Fibroblast of villous mesenchyme (primary cell): ENCODE measurements at places on chromosomes 5 and 9. TPM values are rescaled to one million over a fixed set of nuclear protein-coding genes. Genes with fewer than 3 reads are reported as not detected.
A peak's percentile ranks its signal among the peaks of the same experiment; 100 is the strongest.

- no peak for DNase-seq
Observed at GRCh38 chr5:159576902-159577301, 246.6 kb upstream of the IL12B start.

DNA sequence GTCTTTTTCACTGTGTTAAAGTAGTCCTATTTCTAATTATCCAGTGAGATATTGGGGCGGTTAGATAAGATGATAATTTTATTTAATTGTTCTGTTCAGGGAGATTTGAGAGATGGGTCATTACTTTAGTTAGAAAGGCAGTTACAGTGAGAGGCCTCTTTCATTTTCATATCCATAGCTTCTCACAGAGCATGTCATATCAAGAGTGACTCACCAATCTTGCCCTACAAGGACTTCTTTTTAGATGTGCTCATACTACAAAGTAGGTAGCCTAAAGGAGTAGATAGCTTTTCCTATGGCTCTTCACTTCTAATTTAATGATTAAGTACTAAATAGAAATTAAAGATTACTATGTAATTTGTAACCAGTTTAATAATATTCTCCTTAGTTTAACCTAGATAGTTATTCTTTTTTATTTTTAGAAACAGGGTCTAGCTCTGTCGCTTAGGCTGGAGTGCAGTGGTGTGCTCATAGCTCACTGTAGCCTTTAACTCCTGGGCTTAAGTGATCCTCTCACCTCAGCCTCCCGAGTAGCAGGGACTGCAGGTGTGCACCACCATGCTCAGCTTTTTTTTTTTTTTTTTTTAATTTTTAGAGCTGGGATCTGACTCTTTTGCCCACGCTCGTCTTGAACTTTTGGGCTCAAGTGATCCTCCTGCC lies 71.0 kb downstream of the FER start:
- DNase-seq: peak; percentile 48

TMC1 gene
- under 0.01 and 1.3 TPM in 2 replicates for total RNA-seq

- DNase-seq: no peak
Observed at GRCh38 chr5:132435447-132435846, 55.1 kb downstream of the IRF1 start.

GRCh38 chr9:131019388-131020239 lies 10.6 kb downstream of the LAMC3 start:
- peak; percentile 87 for DNase-seq

DNA sequence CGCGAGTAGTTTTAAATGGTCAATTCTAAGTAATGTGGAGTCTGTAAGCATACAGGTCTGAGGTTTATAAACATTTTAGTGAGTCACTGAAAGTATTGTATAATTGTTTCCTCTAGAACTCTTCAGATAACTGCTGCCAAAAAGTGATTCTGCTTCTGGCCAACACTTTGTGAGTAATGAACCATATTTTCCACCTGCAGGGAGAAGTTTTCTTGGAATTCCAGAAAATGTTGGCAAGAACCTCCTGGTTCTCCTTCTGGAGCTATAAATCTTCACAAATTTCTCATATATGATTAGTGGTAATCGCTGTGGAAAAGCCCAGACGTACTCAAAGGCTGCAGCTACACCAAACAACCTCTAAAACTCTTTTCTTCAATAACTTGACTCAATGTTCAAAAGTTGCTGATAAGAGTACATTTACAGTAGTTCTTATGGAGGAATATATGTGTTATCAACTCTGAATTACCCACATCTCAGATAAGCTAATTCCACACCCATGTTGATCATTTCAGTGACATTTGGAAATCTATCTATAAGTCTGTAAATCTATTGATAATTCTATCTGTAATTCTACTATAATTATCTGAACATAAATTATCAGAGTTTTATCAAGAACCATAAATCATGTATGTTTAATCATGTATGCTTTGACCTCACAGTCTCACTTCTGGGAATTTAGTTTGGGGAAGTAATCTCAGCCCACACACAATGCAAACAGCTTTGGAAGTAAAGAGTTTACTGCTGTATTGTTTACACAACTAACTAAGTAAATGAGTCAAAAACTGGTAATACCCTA lies 74.1 kb downstream of the FNBP1 start:
- DNase-seq: peak; percentile 92

DNA sequence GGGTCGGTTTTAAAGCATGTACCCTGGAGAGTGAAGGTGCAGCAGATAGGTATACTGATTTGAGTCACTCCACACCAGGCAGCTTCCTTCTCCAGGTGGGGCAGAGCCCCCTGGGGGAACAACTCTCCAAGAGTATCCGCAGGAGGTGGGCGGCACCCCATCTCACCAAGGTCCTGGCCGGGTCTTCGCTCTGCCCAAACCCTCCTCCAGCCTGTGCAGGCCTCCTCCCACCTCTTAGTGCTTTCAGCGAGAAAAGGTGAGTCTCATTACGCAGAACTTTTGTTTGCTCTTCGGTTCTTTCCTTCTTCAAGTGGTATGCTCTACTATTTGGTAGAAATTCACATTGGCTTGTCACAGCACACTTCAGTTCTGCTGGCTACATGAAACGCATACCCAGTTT lies 13.7 kb downstream of the SPACA9 start:
- DNase-seq: no peak

C5orf22 gene
- total RNA-seq: 22.2 and 42.3 TPM in 2 replicates

- DNase-seq: no peak
Observed at GRCh38 chr9:115790520-115790919, 363.1 kb upstream of the PAPPA start.

TNPO1 gene
- total RNA-seq: 225 and 412 TPM in 2 replicates

GRCh38 chr9:136784997-136785361 lies 6.2 kb upstream of the TMEM141 start:
- DNase-seq: no peak

PJA2 gene
- 77.3 and 105 TPM in 2 replicates for total RNA-seq

DNA sequence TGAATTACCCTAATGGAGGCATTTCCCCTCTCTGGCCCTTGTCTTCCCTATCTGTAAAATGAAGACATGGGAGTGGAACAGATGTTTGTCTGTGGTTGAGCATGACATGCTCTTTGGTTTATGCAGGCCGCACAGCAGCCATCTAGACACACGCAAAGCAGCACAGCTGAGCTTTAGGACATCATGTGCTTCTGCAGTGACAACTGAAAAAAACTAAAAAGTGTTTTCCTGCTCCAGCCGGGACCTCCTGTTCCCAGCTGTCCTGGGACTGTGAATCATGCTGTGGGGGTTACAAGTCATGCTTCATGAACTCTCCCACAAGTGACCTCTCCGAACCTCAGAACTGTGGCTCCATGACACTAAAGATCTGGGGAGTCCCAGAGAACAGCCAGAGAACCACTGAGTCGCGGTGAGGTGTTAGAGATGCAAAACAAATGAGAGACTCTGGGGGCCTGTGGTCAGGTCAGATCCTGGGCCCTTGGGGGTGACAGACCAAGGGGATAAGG lies 1.7 kb downstream of the SMIM3 start:
- peak; percentile 88 for DNase-seq

LRRC70 gene
- 0.64 and 1.3 TPM in 2 replicates for total RNA-seq

DNA sequence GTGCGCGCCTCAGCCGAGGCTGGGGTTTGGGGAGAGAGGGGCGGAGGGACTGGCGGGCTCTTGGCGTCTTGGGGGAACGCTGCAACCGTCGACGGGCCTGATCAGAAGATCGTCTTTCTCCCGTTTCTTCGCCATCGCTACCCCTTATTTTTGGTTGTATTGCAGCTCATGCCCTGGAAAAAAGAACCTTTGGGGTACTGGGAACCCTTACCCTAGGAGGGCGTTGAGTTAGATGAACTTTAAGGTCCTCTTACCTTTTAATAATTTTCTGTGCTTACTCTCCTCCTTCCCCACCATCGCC lies 719 bp downstream of the PAIP2 start:
- DNase-seq: no peak

NIPSNAP3A gene
- 40.6 and 51.4 TPM in 2 replicates for total RNA-seq
